NK-92 treated with Interleukin-12 subunit alpha and Interleukin-12 subunit beta, amount 100 ng/mL, for 24 hours (cell line): ENCODE measurements at places on chromosomes 7 and 10.

GRCh38 chr7:36802459-36803135, 78.3 kb upstream of the AOAH start:
- DNase-seq: no peak

DNA sequence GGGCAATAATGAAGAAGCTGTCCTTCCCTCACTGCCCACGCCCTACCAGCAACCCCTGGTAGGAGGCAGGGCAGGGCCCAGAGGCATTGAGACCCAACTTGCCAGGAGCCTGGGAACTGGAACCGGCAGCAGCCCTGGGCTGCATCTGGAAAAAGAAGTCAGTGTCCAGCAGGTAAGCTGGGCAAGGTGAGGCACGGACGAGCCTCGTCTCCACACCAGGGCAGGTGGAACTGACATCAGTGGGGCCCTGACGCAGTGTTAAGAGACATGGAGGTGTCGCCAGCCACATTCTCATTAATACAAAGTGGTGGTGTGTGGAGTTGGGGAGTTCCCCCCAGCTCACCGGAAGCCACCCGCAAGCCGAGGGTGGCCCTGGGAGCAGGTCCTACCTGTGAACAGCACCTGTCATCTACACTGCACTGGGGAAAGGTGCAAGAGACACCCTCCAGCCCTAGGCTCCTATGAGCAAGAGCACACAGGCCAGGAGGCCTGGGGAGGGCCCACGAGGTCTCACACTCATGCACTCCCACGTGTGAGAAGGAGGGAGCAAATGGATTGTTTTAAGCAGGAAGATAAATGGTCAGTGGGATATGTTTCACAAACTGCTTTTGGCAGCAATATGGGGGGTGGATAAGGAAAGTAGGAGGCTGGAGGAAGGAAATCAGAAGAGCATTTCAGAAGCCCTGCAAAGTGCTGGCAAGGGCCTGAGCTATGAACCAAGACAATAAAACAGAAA, 53.6 kb downstream of the COBL start:
- no peak for DNase-seq

DNA sequence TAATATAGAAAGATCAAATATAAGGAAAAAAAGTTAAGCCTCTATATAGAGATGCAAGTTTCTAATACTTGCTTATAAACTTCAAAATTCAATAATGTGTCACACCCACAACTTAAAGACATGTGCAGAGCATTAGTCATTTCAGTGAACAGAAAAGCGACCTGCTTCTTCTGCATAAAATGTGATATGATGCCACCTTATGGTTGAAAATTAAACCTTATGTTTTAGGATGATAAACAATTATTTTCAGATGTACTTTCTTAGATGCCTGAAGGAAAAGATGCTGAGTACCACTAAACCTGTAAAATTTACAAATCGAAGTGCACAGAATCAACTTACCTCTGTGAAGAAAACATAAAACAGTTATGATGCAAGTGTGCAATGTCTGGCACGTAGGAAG, 96.0 kb downstream of the MTERF1 start:
- DNase-seq: no peak

- no peak for DNase-seq
These were observed 49.9 kb upstream of the CD36 start for GRCh38 chr7:80588591-80588990.

- DNase-seq: no peak
These were observed 177.9 kb upstream of the PLXDC2 start for GRCh38 chr10:19638182-19638895.

DNA sequence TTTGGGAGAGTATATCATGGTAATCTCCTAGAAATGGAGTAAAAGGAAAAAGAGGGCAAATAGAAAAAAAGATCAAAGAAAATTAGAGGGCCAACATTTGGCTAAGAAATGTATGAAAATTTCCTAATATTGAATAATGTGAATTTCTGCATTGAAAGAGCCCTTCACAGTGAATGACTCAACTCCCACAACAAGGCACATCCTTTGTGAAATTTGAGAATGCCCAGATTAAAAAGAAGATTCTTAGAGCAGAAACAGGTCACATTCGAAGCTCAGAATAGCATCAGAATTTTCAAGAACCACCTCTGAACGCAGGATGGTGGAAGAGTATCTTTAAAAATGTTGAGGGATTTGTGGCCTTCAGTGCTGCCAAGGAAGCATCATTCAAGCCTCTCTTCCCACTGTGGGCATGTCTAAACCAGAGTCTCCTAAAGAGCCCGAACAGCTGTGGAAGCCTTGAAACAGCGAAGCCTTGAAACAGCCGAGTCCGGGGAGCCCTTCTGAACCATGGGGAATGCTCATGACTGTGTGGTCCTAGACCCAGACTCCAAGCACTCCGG, 43.6 kb downstream of the GUSB start:
- no peak for DNase-seq

- DNase-seq: no peak
These were observed 17.5 kb upstream of the ENO4 start for GRCh38 chr10:116831790-116832189.

- DNase-seq: no peak
These were observed 8.5 kb downstream of the UNC5B start for GRCh38 chr10:71220689-71221540.

GRCh38 chr7:98974906-98975816, 96.8 kb downstream of the TRRAP start:
- no peak for DNase-seq

DNA sequence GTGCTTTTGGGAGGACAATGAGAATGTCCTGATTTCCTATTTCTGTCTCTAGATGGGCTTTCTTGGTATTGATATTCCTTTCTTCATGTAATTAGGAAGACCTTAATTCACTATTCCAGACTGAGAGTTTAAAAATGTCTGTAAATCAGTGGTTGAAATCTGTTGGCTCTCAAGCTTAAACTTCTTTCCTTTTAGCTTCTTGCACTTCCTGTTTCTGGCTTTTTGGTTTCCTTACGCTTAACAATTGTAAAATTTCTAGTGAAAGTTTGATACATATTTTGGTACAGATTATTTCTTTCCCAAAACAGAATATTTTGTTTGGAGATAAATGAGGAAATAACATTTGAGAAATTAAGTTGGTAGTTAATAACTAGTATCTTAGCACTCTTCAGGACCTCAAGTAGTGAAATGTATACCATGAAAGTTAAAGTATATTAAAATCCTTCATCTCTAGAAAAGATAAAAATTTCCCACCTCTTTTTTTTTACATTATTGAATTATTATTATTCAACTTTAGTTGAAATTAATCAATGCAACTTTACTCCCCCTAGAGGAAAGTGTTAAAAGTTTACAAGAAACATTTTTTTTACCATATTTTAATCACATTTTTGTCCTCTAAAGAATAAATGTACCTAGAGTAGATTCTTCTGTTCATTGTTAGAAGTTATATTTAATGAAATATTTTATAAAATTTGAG, 137.2 kb downstream of the PHTF2 start:
- no peak for DNase-seq

- no peak for DNase-seq
These were observed 16.3 kb upstream of the TSPAN15 start for GRCh38 chr10:69434926-69435325.

GRCh38 chr10:43042503-43043341, 34.1 kb upstream of the RET start:
- DNase-seq: no peak

DNA sequence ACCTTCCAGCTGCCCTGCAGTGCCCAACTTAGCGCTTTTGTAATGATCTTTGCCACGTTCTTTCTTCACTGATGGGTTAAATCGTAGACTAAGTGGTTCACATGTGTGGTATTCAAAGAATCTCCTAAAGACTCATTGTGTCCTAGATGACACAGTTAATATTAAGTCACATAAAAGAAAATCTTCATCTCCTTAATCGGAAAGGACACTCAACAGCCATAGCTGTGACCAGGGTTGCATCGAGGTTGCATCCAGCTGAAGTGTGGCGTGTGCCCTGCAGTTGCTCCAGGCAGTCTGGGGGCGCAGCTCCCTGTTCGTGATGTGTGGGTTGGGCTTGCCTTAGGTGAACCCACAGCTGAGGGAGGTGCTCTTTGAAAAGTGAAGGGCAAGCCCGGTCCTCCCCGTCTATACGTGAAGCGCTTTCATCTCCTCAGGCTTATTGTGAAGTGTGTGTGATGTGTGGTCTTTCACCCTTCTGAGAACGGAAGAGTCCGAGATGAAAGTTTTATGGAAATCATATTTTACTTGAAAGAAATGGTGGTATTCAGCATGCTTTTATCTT, 122.7 kb downstream of the TRRAP start:
- DNase-seq: no peak

- no peak for DNase-seq
These were observed 67.3 kb upstream of the IL6 start for GRCh38 chr7:22659741-22660140.

DNA sequence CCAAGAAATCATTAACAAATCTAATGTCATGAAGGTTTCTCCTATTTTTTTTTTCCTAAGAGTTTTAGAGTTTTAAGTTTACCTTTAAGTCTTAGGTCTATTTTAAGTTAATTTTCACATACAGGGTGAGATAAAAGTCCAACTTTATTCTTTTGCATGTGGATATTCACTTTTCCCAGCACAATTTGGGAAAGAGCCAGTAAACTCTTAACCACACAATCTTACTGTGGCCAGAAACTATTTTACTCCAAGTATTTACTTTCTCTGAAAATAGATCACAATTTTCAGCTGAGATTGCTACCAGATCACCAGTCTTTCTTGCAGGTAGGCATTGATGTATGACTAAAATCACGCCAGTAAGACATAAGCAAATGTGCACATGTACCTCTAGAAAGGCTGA, 728.5 kb downstream of the TNS3 start:
- DNase-seq: no peak

- no peak for DNase-seq
These were observed 27.4 kb upstream of the PSAP start for GRCh38 chr10:71878327-71879034.

DNA sequence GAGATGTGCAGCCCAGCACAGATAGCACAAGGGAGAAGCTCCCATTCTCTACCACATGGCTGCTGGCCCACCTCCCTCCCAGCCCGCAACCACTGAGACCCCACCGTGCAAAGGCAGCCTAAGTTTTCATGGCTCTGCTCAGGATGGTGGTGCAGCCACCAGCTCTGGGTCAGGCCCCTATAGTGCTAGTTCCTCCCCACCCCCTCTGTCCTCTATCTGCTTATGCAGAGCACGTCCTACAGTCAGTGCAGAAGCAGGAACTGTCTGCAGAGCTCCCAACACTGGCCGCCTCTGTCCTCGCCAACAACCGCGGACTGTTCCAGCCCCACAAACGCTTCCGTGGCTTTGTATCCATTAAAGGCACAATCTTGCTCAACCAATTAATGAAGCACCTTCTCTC, 278.9 kb downstream of the GRID1 start:
- no peak for DNase-seq

- no peak for DNase-seq
These were observed 29.6 kb downstream of the INPP5F start for GRCh38 chr10:119755446-119755845.

GRCh38 chr10:22252801-22253579, 35.2 kb upstream of the EBLN1 start:
- no peak for DNase-seq

GRCh38 chr10:131019696-131020095, 291.8 kb downstream of the TCERG1L start:
- no peak for DNase-seq

DNA sequence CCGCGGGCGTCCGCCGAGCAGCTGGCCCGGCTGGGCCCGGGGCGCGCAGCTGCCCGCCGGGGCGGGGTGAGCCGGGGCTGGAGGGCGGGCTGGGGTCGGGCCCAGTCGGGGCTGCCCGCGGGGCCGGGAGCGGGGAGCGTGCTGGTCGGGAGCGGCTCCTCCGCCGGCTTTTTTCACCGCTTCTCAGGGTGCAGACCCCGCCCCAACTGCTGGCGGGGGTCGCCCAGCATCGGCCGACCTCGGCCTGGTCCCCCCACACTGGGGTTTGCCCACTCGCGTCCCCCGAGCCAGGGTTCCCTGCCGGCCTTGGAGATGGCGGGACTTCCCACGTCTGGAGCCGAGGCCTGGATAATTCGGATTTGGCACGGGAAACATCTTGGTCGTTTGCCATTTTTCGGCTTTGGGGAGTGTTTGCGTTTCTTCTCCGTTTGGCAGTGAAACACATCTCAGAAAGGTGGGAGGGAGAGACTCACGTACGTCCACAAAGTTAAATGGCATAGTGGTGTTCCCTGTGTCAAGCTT, 432 bp downstream of the TMEM248 start:
- DNase-seq: no peak

- DNase-seq: no peak
These were observed 2.7 kb downstream of the HOXA11 start for GRCh38 chr7:27182285-27182841.

DNA sequence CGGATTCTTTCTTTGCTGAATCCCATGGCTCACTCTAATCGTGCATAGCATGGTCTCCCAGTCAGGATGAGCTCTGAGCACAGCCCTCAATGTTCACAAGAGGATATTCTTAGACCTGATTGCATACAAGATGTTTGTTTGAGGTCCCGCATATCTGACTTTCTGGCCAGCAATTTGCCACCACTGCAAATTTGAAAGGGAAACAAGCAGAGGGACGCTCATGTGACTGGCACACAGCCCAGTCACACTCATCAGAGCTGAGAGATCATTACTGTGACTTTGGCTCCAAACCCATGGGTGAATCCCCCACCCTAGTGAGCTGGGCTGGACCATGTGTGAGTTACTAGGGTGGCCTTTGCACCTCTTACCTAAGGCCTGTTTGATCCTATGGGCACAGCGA, 9.9 kb downstream of the TAS2R41 start:
- DNase-seq: no peak

GRCh38 chr10:93873420-93874115, 20.2 kb upstream of the SLC35G1 start:
- no peak for DNase-seq

GRCh38 chr7:132592936-132593335, 16.7 kb upstream of the PLXNA4 start:
- no peak for DNase-seq

GRCh38 chr7:41323806-41324205, 379.1 kb downstream of the INHBA start:
- no peak for DNase-seq

DNA sequence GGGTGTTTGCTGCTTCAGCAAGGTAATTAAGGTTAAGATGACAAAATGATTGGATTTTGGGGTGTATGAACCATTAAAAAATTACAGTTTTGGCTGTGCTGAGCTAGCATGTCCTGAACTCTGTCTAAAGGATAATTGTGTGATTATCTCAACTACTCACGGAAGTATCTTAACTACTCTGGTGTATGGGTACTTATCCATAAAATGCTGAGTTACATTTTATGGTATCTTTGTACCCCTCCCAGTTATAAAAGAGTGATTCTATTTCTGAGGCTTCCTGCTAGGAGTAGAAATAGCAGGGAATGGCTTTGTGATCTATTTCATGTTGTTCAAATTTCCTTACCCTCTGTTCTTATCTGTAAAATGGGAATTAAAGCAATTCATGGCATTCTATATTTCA, 22.6 kb downstream of the CYP2C18 start:
- no peak for DNase-seq

- DNase-seq: no peak
These were observed 504.3 kb upstream of the PCDH15 start for GRCh38 chr10:55305285-55305684.

- no peak for DNase-seq
These were observed 167.6 kb downstream of the AUTS2 start for GRCh38 chr7:69765879-69766278.

DNA sequence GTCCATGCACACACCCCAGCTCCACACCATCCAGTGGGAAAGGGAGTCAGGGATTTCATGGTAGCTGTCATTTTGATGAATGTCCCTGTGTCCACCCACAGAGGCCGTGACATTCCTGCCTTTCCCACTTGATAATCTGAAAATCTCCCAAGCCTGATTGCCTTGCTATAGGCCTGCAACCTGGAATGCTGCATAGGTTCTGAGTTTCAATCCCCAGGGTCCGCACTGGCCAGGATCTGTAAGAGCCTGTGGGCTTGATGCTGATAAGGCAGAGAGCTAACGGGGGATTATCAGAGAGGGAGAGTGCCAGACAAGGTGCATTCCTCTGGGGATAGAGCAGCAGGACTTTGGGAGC, 57.5 kb downstream of the RBM20 start:
- no peak for DNase-seq
